NCI-H2171 treated with DMSO at 0.1 percent for 48 hours (cell line): ENCODE measurements at places on chromosomes 16 and 17.

- no peak for DNase-seq
Observed at GRCh38 chr16:66304151-66304550, 62.3 kb upstream of the CDH5 start.

GRCh38 chr17:4509401-4509800, 10.7 kb downstream of the SPNS2 start:
- DNase-seq: no peak

- peak; percentile 65 for DNase-seq
Observed at GRCh38 chr17:42311240-42312034, 23.1 kb downstream of the STAT5A start.

DNA sequence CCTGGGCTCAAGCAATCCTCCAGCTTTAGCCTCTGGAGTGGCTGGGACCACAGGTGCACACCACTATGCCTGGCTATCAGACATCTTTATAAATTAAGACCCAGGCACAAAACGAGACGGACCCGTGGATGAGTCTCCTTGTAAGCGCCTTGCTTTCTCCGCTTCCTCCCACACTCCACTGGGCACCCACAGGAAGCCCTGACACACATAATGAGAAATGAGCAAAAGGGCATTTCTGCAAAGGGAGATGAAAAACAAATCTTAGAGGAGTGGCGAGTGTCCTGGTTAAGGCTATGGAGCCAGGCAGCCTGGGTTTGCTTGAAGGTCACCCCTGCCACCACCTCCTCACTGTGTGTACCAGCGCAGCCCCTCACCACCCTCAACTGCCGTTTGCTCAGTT, 56.3 kb downstream of the XYLT1 start:
- DNase-seq: no peak

DNA sequence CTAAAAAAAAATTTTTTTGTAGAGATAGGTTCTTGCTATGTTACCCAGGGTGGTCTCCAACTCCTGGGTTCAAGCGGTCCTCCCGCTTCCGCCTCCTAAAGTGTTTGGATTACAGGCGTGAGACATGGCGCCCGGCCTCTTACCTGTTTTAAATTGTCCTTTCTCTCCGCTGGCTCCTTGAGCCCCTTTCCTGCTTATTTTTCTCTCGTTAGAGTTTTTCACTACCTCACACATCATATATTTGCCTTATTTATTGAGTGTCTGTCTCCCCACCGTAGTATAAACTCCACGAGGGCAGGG, 760 bp upstream of the SEC14L5 start:
- DNase-seq: peak; percentile 65

DNA sequence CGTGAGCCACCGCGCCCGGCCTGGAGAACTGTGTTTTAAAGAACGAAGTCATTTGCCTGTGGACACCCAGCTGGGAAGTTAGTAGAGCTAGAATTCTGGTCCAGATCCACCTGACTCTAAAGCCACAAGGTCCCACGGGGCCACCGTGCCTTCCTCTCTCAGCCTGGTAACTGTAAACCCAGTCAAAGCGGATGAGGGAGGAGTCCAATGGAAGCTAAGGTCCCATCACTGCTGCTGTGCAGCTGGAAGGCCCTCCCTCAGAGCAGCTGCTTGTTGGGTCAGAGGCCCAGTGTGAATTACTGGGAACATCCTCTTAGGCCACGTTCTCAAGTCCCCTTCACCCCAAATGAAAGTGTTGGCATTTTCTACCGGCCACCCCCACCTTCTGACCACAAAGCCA, 48.8 kb upstream of the CACNG5 start:
- DNase-seq: no peak

DNA sequence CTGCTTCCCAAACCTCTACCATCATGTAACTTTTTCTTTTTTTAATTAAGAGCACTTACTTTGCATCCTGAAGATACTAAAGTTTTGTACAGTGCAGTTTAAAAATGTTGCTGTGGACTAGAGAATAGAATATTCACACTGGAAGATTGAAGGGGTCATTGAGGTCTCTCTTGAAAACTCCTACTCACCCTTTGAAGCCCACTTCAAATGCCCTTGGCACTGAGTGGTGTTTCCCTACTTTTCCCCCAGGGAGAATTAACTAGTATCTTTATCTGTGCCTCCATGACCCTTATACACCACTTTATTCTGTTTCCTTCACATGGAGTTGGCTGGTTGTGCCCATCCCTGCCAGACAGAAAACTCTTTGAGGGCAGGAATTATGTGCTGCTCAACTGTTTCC, 19.6 kb upstream of the CRHR1 start:
- no peak for DNase-seq

DNA sequence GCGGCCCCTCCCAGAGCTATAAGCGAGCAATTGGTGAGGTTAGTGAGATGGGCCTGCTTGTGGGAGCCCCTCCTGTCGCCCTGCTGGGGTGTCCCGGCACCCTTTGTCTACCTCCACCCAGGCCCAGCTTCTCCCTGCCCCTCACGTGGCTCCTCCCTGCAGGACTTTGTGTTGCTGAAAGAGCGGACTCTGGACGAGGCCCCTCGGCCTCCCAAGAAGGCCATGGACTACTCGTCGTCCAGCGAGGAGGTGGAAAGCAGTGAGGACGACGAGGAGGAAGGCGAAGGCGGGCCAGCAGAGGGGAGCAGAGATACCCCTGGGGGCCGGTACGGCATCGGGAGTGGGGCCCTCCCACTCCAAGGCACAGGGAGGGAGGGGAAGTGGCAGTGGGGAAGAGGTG, 6.1 kb upstream of the C17orf107 start:
- DNase-seq: no peak

DNA sequence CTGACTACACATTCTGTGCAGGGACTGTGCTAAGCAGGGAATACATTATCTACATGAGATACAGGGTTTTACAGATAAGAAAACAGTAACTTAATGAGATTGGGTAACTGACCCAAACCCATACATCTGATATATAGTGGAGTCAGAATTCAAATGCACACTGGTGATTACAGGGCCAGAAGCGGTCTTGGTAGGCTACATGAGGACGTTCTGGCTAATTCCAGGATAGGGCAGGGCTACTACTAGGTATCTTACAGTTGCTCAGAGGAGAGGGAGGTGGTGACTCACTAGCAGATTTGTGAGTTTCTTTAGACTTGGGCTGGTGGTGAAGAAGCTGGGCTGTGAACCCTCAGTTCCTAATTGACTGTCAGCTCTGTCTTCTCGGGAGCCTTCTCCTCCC, 21.4 kb downstream of the TRIM16 start:
- DNase-seq: no peak

- DNase-seq: no peak
Observed at GRCh38 chr17:21772321-21772720, 80.0 kb downstream of the KCNJ18 start.

DNA sequence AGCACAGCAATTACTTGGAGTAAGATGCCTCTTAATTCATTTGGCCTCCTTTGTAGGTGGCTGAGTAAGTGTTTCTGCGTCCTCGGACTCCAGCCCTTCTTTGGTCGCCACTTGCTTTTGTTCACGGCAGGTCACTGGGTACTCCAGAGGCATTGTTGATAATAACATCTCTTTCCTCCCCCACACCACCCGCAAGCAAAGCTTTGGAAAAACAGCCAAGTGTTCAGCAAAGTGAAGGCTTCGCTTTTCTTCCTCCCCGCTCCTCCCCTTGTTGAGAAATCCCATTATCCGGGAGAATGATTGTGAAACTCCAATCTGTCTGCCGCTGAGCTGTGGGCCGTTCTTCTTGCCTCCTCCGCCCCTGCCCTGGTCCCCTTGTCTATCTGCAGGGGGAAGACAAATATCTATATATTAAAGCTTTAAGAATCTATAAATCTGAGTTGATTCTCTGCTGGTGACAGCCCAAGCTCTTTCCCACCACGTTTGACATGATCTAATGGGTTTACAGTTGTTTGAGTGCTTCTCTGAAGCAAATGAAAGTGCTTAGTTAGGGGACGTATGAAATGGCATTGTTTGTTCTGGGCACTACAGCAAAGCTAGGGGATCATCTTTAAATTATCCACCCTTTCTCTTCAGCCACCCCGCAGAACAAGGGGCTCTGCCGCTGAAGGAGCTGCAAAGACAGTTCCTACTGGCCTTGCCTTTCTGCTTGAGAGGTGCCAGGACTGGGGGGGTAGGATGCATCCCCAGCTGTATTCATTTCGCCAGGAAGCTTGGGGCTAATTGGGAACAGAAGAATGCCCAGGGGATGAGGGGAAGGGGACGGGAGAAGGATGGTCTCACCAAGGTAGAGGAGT, 167.1 kb downstream of the CCDC182 start:
- peak; percentile 93 for DNase-seq

DNA sequence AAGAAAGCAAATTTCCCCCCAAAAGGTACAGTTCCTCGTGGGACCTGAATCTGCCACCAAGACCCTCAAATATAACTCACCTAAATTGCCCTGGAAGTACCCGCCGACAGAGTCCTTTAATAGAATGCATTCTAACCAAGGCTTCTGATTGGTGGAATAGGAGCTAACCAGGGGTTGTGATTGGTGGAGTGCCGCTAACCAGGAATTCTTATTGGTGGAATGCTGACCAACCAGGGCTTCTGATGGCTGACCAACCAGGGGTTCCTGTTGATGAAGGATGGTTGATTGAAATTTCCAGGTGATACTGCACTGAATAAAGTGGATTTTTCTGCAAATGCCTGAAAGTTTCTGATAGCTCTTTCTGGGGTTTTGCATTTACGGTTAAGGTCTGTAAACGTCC, 6.5 kb downstream of the TFAP4 start:
- no peak for DNase-seq

GRCh38 chr17:72535779-72536178, 415.0 kb downstream of the SOX9 start:
- no peak for DNase-seq

DNA sequence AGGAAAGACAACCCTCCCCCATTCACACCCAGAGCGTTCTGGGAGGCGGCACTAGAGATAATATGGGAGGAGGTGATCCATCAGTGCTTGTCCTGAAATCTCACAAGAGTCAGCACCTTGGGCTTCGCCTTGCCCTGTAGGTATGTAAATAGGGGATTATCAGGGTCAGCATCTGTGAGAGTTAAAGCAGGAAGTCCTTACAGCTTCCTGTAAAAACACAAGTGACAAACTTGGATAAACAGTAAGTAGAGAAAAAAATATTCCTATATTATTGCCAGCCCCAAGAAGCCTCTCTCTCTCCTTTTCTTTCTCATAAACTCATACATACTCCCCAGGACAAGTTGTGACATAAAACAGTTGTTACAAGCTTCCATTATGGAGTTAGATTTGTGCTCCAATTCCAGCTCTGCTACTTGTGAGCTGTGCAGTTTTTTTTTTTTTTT, 187.7 kb downstream of the MAF start:
- DNase-seq: peak; percentile 17

DNA sequence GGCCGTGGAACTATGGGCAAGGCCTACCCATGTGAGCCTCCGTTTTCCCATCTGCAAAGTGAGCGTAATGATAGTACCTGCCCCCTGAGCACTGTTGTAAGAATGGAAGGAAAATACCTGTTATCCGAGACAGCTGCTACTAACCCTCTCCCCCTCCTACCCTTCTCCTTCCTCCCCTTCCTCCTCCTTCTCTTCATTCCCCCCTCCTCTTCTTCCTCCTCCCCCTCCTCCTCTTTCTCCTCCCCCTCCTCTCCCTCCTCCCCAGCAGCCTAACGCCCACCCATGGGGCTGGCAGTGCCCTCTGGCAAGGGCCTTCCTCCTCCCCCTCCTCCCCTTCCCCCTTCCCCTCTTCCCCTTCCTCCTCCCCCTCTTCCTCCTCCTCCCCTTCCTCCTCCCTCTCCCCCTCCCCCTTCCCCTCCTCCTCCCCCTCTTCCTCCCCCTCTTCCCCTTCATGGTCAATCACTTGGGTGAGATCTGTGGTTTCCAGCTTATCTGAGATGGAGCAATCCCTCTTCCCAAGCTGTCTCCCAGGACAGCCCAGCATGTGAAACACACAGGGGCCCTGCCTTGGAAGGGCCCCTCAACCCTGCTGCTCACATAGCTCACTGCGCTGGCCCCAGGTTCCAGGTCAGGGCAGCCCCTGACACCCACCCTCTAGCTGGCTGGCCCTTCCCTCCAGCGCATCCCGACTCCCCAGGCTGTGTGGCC, 6.4 kb downstream of the ZFPM1 start:
- DNase-seq: no peak

DNA sequence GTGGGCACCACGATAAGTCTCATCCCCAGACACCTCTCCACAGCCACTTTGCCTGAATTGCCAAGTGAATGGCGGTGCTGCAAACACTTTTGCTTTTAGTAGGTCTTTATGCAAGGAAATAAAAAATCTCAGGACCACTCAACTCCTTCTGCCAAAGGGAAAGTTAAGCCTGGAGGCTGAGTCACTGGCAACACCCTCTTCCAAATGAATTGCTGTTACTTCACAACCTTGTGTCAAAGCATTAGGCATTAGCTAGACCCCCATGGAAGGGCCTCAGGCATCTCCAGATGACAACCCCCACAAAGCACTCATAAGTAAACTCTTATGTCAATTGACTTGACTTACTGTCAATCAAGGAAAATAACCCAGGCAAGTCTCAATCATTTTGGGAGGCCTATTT, 43.0 kb downstream of the RNF112 start:
- no peak for DNase-seq

GRCh38 chr17:75561927-75562603, 25.5 kb upstream of the MYO15B start:
- DNase-seq: no peak

GRCh38 chr17:8681170-8681949, 50.8 kb upstream of the MYH10 start:
- no peak for DNase-seq

DNA sequence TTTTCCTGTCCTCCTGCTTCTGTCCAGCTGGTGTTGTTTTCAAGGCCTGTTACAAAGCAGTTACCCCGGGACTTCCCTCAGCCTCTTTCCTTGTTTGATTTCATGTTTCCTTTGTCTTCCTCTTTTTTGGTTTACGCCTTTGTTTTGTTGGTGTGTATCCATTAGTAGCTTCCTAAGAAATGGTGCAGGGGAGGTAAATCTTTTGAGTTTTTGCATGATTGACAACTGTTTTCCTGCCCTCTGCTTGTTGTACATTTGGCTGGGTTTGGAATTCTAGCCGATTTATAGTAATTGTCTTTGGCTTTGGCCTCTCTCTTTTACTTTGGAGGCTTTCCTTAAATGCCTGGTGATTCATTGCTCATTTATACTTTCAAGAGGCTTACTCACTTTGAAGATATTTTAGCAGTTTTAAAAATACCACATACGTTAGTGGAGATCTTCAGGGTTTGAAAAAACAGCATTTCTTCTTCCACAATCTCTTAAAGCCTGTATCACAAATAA, 32.8 kb downstream of the DNAH2 start:
- no peak for DNase-seq
